ENCODE measurements at places on chromosomes 13 and 19.

DNA sequence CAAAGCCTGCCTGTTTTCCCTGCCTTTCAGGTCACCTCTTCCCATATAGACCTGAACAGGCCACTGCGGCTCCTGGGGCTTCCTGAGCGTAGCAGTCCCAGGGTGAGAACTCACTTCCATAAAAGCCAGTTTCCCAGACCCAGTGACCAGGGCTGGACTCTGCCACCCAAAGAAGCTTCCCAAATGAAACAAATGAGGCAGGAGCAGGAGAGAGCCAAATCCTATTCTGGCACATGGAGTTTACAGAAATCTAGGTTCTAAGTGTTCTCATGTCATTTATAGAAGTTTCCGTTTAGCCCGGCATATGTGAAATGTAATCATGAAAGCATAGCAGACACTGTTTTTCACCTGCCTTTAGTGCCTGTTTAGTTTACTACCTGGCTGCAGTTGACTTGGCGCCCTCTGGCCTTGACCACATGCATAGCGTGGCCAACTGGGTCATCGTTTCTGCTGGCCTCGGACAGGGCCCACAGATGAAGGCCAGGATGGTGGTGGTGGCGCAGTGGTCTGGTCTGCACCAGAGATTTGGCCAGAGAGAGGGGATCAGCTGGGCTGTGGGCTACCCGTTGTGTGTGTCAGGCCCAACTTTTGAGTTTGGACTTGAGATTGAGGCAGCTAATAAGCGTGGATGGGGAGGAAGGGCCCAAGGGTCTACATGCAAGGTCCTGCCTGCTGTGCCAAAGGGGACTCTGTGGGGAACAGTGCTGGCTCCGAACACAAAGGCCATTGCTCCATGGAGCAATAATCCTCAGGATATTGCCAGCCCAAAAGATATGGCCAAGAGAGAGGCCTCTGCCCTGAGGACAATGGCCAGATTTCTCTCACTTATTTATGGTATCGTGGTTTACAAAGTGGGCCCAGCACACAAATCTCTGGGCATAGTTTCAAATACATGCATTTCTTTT, 43.3 kb downstream of the NFIX start:
- no peak for DNase-seq

DNA sequence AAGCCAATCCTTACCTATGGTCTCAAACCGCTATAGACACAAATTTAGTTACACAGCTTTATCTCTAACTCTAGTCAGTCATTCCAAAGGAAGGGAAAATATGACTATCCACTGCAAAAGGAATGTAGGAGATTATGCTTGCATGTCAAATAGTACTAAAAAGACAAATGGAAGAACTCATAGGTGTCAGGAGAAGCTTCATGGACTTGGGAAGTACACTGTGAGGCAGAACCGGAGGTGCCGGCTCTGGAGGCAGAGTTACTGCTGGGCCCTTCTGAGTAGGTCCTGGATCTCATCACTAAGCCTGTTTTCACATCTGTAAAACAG, 97.5 kb downstream of the FOXO1 start:
- DNase-seq, result no peak

- no peak for DNase-seq
Measured at GRCh38 chr19:5091018-5091683, 122.2 kb downstream of the KDM4B start.

DNA sequence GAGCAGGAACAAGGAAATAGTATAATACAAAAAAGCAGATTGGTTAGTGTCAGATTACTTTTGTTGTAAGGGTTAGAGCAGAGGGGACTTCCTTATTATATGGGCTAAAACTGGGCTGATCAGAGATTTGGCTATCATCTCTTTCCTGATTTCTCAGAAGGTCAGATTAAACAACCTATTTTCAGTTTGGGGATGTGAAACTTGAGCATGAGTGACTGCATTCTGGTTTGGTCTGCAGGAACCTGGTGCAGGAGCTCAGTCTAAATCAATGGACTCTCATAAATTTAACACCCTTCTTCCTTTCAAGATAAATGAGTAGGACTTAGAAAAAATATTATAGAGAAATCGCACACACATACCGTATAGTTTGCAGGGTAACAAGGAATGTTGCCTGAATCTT, 12.9 kb upstream of the RFXAP start:
- DNase-seq, result no peak

- DNase-seq, result peak; percentile 71
Measured at GRCh38 chr19:46678110-46678732, 17.2 kb upstream of the DACT3 start.

- no peak for DNase-seq
Measured at GRCh38 chr19:46611776-46612175, 10.6 kb downstream of the CALM3 start.

- DNase-seq, result no peak
Measured at GRCh38 chr19:31499281-31500196, 150.3 kb upstream of the TSHZ3 start.

GRCh38 chr19:12745166-12745897, 6.3 kb upstream of the BEST2 start:
- no peak for DNase-seq

GRCh38 chr19:44748426-44749254, at the start of gene BCL3:
BCL3 (plus strand) TSS chr19:44748708; CDS start chr19:44748791, 83 bp downstream.
- peak; percentile 91 for DNase-seq

GRCh38 chr19:55656552-55656951, 1.7 kb downstream of the U2AF2 start:
- no peak for DNase-seq

GRCh38 chr19:41302624-41303351, 7.2 kb upstream of the CCDC97 start:
- peak; percentile 84 for DNase-seq

GRCh38 chr19:46615966-46616365, 8.9 kb downstream of the PTGIR start:
- no peak for DNase-seq

GRCh38 chr19:30682999-30683536, 310.9 kb downstream of the ZNF536 start:
- DNase-seq, result peak; percentile 82

GRCh38 chr13:75633285-75633684, 2.8 kb upstream of the LMO7 start:
- no peak for DNase-seq

All from GM13977 (cell line).